GM13977 (cell line): ENCODE measurements at places on chromosomes 13 and 19.

DNA sequence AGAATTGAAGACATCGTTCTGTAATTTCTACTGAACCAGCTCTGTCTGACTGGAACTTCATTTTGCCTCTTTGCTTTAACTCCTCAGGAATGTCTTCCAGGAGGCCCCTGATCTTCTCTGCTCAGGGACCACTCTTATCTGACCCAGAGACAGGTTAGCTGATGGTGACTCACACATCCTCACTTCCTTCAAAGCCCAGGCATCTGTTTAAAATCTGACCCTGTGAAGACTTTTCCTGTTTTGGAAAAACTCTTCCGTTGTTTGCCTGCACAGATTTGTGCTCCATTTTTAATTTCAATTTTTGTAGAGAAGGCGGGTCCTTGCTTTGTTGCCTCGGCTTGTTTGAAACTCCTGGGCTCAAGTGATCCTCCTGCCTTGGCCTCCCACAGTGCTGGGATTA, 1.6 kb downstream of the ARL11 start:
- DNase-seq, result no peak

GRCh38 chr13:96532804-96533203, 442.9 kb downstream of the HS6ST3 start:
- no peak for DNase-seq

DNA sequence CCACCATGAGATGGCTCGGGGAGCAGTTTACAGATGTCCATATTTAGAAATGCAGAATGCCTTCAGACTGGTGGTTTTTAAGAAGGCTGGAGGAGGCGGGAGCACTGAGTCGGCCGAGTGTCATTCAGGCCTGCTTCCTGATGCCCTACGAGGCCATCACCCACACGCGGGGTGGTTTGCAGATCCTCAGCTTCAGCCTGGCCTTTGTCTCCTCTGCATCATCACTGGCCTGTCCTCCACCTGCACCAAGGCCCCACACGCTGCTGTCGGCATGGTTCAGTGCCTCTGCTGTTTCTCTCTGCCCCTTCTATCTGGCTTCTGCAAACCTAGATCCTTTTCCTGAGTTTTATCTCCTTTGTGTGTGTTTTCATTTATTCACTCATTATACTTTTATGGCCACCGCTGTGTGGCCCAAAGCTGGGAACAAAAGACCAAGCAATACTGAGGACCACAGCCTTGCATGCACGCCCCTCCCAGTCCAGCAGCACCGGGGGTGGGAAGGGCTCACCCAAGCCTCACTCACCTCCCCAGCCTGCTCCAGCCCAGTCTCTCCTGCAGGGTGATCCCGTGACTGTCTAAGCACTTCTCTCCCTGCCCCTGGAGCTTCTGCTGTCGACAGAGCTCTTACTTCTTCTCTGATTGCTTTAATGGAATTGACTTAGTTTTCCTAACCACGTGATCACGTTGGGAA, 240.8 kb downstream of the TEX29 start:
- DNase-seq, result no peak

- no peak for DNase-seq
These were observed 665.6 kb downstream of the FGF9 start for GRCh38 chr13:22336460-22336859.

DNA sequence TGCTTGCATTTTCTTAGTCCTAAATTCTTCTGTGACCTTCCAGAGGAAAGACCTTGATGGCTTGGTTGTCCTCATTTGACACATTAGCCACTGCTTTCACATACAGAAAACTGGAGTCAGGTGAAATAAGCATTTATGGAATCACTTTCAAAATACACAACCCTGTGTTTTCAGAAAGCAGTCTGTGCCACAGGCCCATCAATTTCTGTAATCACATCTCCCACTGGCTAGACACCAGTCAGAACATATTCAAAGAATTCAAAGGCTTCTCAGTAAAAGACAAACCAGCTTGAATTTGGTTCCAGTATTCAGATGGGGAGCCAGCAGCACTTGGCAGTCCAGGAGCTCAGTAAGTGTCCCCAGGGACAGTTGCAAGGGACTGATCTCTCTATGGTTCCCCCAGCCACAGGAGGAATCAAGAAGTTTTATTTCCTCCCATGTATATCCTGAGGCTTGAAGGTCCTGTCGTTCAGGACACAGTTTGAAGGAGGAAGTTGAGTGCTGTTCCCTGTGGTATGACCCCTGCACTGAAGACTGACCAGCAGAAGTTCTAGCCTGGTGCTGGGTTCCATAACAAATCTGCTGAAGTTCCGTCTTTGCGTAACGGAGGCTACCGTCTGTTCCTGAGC, 214.3 kb downstream of the FOXO1 start:
- no peak for DNase-seq

DNA sequence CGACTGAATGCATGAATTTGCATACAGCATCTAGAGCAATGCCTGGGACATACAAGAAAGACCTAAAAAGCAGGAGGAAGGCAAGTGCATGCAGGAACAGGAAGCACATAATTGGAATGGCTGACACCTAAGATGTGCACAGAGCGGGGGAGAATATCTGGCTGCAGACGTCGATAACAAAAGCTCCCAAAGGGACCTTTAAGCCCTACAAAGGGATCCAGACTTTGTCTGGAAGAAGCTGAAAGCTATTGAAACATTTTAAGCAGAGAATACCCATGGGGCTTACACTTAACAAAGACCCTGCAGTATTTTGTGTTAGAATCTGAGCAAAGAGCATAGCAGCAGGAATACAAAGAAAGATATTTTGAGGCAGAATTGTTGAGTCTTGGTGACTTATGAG, 107.4 kb upstream of the CLDN10 start:
- no peak for DNase-seq

DNA sequence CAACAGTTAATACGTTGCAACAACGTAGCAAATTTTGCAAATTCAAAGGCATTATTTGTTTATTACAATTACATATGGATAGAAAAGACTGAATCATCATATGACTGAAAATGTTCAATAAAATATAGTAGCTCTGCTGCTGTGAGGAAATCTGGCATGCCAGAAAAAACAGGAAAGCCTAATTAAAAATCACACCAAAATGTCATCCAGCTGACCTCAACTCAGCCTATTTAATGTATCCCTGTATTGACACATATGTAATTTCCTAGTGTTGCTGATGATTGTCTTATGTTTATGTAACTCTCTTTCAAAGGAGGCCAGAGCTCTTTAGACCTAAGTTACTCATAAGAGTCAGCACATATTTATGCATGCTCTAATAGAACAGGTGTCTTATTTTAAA, 495.0 kb downstream of the PCDH17 start:
- no peak for DNase-seq

DNA sequence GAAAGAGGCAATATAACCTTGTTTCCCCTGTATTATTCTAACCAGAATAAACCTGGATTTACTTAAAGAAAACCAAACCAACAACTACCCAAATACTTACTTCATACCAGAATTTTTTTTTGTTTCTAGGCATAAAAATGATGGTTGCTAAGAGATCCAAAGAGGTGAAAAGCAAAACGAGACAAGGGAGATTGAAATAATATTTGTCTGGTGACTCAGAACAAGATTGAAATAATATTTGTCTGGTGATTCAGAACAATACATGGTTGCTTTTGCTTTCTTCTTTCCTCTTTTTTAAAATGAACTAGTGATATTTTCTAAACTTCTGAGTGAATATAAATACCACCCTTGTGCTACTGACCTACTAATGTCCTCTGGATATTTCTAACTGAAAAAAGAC, 592.9 kb downstream of the KCTD12 start:
- DNase-seq, result no peak

DNA sequence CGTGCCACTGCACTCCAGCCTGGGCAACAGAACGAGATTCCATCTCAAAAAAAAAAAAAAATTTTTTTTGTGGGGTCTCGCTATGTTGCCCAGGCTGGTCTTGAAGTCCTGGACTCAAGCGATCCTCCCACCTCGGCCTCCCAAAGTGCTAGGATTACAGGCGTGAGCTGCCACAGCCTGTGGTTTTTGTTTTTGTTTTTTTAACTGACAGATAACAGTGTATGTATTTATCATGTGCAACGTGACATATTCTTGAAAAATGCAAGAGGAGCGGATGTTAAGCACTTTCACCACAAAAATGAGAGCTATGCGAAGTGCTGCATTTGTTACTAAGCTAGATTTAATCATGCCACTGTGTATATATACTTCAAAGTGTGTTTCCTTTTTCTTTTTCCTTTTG, 49.0 kb downstream of the ARHGEF18 start:
- DNase-seq, result no peak

GRCh38 chr13:109998684-109999533, 212.5 kb upstream of the IRS2 start:
- DNase-seq, result no peak

GRCh38 chr19:51002542-51003311, 1.3 kb upstream of the KLK8 start:
- no peak for DNase-seq

- no peak for DNase-seq
These were observed 2.5 kb downstream of the RPS9 start for GRCh38 chr19:54203151-54203611.
